GM23338 (cell line): ENCODE measurements at places on chromosomes 1 and 21. TPM values are rescaled to one million over a fixed set of nuclear protein-coding genes. Genes with fewer than 3 reads are reported as not detected.

ANKRD65 gene
- total RNA-seq: 1.7 and 1.8 TPM in 2 replicates

SLC35F3 gene
- 0.70 and 3.2 TPM in 2 replicates for total RNA-seq

DPT gene
- total RNA-seq: not detected in 2 replicates

FAM167B gene
- 0.31 TPM in 1 of 2 replicates, not detected in the other for total RNA-seq

FHL3 gene
- 39.5 and 49.0 TPM in 2 replicates for total RNA-seq

GPR37L1 gene
- 0.21 TPM in 1 of 2 replicates, not detected in the other for total RNA-seq

- no peak for DNase-seq
These were observed 516.9 kb downstream of the PTPRU start for GRCh38 chr1:29753244-29753643.

- DNase-seq: no peak
These were observed 5.7 kb downstream of the S1PR1 start for GRCh38 chr1:101242324-101243050.

DNA sequence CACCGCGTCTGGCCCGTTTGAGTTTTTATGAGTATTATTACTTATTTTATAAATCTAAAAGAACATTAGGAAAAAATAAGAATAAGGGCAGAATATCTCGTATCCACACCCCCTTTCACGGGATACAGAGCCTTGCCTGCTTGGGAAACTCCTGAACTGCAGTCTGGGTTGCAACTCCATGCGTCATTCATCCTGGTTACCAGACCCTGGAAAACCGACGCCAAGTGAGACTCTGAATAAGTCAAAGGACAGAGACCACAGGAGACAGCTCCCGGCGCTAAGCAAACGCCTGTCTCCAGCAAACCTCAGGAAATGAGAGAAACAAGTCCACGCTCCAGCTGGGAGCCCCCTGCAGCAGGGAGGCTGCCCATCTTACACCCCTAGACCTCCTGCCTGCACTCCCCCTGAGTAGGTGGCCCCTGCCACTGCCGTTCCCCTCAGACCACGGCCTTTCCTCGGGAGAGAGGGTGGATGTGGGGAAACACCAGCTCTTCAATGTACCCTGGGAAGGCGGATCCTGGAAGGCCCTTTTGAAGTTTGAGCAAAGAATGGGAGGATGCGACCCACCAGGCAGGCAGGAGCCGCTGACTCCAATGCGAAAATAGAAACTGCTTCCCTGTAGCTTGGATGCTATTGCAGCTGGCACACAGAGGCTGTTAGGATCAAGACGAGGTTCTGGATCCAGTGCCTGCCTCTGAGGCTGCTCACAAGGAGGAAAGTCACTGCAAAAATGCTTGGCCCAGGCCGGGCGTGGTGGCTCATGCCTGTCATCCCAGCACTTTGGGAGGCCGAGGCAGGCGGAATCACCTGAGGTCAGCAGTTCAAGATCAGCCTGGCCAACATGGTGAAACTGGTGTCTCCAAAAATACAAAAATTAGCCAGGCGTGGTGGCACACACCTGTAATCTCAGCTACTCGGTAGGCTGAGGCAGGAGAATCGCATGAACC is 37.7 kb upstream of the GPR157 start:
- DNase-seq: no peak

DNA sequence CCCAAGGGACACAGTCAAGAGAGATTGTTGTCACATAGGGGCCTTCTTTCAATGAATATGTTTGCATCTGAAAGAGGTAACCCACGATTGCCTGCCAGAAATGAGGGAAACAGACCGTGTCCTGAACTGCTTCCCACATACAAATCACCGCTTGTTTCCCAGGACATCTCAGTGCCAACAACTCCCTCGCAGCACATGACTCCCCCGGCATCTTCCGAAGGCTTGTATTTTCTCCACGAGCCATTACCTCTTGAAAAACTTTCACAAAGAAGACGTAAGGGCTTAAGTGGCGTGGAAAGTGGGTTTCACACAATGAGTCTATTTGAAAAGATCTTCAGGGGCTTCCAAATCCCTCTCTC is 31.6 kb upstream of the PDE9A start:
- no peak for DNase-seq

- no peak for DNase-seq
These were observed 27.6 kb downstream of the USP33 start for GRCh38 chr1:77732090-77732489.

- peak; percentile 85 for DNase-seq
These were observed 2.7 kb upstream of the FMO1 start for GRCh38 chr1:171245458-171246064.
